A172 (cell line): ENCODE measurements at places on chromosomes 16 and 17. TPM values are rescaled to one million over a fixed set of nuclear protein-coding genes. Genes with fewer than 3 reads are reported as not detected.

HCRT gene
- not detected in 2 replicates for total RNA-seq

DHRS7C gene
- not detected in 2 replicates for total RNA-seq

- DNase-seq = no peak
These were observed 3.0 kb downstream of the PRR35 start for GRCh38 chr16:563072-563644.

GRCh38 chr17:82826956-82827355 is 12.9 kb downstream of the ZNF750 start:
- no peak for DNase-seq

DNA sequence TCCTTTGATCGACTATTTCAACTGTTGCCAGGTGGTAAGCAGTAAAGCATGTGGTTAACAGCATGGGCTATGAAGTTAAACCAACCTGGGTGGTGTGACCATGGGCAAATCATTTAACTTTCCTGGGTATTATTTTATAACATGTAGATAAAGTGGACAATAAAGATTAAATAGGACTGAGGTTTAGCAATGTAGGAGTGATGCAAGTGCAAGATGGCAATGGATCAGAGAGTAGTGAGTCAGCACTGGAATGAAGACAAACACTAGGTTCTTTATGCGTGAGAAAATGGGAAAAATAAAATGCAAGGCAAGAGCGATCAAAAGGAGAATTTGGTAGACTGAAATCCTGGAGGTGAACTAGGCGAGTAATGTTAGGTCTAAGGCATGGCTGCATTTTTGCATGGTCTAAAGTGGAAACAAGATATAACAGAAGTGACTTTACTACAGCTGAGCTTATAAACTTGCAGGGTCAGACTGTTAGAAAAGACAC is 222.4 kb upstream of the AXIN2 start:
- peak; percentile 80 for DNase-seq

DNA sequence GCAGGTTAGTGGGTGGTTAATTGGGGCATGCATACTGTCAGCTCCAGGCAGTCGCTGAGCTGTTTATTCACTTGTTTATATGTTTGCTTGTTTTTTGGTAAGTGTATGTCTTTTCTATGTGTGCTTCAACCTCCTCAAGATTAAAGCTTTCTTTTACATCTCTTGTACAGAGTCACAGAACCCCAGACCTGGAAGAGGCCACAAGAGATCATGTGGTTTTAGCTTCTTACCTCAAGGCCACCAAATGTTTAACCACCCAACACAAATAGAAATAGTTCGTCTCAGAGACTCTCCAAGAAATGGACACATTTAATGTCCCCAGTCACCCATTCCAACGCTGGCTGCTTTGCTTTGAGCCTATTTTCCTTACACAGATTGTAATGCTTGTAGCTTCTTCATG is 11.8 kb upstream of the TMEM98 start:
- no peak for DNase-seq

- DNase-seq = no peak
These were observed 44.5 kb downstream of the ZNRF1 start for GRCh38 chr16:75043175-75043895.

- no peak for DNase-seq
These were observed 8.6 kb upstream of the CCL2 start for GRCh38 chr17:34246446-34246845.

DNA sequence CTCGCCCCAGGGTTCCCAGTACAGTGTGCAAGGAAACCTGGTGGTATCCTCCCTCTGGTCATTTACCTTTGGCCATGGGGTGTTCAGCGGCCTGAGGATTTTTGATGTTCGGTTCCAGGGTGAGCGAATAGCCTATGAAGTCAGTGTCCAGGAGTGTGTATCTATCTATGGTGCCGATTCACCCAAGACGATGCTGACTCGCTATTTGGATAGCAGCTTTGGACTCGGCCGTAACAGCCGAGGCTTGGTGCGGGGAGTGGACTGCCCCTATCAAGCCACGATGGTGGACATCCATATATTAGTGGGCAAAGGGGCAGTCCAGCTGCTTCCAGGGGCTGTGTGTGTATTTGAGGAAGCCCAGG is 1.2 kb downstream of the AOC2 start:
- no peak for DNase-seq

DNA sequence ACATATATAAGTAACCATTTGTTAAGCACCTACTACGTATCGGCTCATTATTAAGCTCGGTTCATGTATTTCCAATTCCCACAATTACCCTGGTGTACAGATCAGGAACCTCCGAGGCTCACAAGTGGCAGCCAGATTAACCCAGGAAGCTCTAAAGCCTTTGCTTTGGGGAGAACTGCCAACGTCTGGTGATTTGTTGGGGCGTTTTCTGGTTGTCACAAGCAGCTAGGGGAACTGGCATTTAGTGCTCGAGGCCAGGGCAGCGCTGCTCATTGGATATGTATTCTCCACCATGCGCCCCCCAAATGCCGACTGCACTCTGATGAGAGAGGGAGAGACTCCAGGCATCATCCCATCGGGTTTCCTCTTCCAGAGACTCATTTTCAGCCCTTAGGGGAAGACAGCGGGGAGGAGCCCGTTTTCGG is 541 bp downstream of the ZNF18 start:
- peak; percentile 65 for DNase-seq

- DNase-seq = no peak
These were observed 3.5 kb downstream of the SMTNL2 start for GRCh38 chr17:4587803-4588202.

- DNase-seq = no peak
These were observed 24.0 kb downstream of the METRNL start for GRCh38 chr17:83103200-83103942.

DNA sequence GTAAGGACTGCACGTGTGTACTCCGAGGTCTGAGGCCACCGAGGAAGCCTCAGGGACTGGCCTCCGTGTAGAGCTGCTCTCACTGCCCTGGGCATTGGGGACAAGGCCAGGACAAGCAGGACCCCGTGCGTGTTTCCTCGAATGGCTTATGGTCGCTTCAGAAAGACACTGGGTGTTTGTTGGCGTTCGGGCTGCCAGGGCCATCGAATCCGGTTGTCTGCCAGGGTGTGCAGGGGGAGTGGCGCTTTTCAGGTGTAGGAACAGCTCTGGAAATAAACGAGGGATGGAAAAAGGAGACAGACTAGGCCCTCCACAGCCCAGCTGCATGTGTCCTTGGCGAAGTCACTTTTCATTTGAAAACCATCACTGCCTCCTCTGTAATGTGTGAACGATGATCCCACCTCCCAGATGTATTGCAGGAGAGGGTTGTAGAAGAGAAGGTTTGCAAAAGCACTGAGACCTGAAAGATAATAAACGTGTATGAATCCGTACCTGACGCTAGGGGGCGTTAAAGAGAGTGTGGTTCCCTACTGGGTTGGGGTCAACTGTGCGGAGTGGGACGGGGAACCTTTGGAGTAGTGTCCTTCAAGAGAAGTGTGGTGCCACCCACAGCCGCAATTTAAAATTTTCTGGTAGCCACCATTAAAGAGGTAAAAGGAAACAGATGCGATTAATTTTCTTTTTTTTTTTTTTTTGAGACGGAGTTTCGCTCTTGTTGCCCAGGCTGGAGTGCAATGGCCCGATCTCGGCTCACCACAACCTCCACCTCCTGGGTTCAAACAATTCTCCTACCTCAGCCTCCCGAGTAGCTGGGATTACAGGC is 2.1 kb upstream of the ZSCAN10 start:
- DNase-seq = peak; percentile 20

HEXIM1 gene
- 8.4 and 8.6 TPM in 2 replicates for total RNA-seq

SMURF2 gene
- total RNA-seq = 45.6 and 50.8 TPM in 2 replicates

METTL23 gene
- total RNA-seq = 38.6 and 45.5 TPM in 2 replicates

SLFN14 gene
- total RNA-seq = not detected in 2 replicates

- no peak for DNase-seq
These were observed 20.9 kb upstream of the MPO start for GRCh38 chr17:58301504-58302150.
